GM04504 (cell line): ENCODE measurements at places on chromosomes 12 and 14.

DNA sequence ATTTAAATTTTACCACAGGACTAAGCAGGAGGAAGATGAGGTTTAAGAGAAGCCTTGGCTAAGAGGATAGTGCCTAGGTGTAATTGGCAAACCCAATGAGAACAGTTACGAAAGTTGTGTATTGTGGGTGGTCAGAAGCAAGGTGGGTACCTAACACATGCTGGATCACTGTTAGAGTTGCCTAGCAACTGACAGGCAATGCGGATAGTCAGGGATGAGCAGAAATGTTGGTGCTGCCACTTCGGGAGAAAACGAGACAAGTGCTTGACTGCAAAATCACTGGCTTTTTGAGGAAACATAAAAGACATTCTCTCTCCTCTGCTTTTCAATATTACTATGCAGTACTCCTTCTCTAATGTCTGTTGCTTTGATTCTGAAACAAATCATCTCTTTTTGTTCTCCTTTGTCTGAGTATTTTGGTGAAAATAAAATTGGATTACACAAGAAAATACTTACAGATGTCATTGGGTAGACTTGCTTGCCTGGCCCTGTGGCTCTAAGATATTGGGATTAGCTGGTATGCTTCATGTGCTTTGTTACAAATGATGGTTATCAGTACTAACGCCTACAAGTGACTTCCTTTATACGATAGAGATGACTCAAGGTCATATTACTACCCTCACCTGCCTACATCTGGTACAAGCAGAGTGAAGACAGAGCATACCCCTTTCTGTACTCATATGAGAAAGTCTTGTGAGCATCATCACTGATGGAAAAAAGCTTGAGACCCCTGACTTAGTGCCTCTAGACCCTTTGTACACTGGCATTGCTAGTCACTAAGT, 48.0 kb downstream of the TDP1 start:
- DNase-seq = no peak

DNA sequence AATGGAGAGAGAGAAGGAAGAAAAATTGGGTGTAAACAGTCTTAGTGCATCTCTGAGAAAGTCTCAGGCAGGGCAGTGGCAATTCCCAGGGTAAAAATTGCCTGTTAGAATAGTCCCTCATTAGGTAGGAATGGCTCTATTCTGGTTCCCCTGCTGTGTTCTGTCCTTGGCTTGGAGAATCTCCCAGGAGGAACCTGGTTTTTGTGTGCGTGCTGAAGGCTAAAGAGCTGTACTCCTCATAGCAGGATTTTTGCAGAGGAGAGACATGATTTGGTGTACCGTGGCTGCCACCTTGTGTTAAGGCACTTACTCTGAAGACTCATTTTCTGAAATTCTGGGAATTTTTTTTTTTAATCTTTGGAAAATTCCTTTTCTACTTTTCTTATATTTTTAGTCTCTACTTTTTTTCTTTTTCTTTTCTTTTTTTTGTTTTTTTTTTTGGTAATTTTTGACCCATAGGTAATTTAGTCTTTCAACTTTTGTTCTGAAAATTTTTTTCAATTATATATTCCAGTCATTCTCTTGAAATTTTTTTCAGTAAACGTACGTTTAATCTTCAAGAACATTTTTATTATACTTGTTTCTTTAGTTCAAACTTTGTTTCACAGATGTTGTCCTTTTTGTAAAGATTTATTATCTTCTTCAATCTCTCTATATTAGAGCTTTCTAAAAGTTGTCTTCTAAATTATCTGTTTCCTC, 63.8 kb downstream of the FBXO33 start:
- peak; percentile 49 for DNase-seq

DNA sequence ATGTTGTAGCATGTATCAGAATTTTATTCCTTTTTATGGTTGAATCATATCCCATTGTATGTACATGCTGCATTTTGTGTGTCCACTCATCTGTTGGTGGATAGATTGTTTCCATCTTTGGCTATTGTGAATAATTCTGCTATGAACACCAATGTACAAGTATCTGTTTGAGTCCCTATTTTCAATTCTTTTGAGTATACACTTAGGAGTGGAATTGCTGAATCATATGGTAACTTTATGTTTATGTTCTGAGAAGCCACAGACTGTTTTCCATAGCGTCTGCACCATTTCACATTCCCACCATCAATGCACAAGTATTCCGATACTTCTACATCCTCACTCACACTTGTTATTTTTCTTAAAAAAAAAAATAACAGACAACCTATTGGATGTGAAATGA, 91.5 kb downstream of the ARF6 start:
- DNase-seq = no peak

DNA sequence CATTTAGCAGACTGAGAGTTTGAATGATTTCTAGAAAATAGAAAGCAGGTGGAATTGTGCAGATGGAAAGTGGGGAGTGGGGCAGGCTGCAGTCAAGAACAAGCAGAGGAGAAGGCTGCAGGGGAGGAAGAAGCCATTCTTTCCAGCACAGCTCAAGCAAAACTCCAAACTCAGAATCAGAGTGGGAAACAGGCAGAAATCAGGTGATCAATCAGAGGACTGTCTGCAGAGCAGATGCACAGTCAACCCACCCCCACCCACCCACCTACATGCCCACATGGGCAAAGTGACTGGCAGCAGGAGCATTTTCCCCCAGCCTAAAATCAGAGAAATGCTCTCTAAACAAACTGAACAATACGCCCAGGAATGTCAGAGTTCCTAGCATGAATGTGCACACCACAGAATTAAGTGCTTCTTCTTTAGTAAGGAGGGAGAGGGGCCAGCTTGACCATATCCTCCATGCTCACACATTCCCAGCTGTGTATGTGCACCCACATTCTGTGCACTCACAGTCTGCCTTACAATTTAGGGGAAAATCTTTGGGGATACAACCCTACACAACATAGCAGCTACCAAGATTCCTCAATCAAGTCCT, 194.1 kb upstream of the PLEKHA5 start:
- DNase-seq = no peak

GRCh38 chr14:83300476-83301064, 1766.9 kb upstream of the SEL1L start:
- DNase-seq = peak; percentile 3

GRCh38 chr12:81670759-81671158, 88.4 kb downstream of the PPFIA2 start:
- no peak for DNase-seq

- no peak for DNase-seq
These were observed 55.1 kb upstream of the E2F7 start for GRCh38 chr12:77120156-77121085.

- no peak for DNase-seq
These were observed 224.4 kb downstream of the NPAS3 start for GRCh38 chr14:33163109-33163508.

DNA sequence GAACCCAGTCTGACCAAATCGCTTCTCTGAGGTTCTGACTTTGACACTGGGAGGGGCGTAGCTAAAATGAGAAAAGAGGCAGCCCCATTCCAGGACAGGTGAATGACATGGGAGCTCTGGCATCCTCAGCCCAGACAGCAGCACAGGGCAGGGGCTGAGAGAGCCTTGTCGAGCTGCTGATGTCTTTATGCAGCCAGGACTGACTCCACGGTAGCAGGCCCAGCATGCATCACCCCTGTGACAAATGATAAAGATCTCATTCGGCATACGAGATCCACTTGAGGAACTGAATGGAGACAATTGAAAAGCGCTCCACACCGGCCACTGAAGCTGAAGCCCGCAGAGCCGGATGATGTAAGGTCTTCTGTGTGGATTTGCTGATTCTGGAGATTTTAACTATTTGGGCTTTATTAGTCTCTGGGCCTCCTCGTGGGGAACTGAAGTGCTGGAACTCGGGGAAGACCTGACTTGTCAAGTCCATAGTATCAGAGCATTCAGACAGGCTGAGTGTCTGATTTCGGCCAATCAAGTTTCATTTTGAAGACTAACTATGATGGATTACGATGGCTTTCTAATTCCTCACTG, 56.9 kb upstream of the MAP1LC3B2 start:
- DNase-seq = no peak

DNA sequence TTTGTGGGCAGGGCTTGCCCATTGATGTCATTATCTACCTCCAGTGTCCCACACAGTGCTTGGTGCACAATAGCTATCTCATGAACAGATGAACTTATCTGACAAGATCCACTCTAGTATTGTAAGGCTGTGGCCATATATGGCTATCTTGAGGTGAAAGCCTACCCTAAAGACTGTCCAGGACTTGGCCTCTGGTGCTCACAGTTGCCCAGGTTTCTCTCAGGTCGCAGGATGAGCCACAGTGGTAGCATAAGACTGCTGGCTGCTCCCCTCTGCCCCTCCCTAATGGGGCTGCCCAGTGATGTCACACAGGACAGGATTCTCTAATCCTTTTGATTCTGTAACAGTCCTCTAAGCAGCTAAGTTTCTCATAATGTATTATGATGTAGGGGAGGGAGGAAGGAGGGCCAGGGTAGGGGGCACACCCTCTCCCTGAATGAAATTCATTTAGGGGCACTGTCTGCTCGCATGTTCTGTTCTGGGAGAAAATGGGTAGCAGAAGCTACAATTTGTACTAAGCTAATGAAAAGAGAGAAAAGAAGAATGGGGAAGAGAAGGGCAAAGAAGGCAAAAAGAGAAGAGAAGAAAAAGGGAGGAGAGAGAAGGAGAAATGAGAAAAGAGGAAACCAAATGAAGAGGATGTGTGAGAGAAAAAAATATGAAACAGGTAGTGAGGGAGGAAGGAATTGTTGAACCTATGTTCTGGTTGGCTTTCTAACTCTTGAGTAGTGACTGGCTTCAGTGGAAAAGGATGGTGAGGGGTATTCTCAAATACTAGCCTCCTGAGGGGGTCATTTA, 3.4 kb upstream of the PPM1A start:
- DNase-seq = no peak

GRCh38 chr12:51430196-51430895, 5.7 kb downstream of the SLC4A8 start:
- no peak for DNase-seq

DNA sequence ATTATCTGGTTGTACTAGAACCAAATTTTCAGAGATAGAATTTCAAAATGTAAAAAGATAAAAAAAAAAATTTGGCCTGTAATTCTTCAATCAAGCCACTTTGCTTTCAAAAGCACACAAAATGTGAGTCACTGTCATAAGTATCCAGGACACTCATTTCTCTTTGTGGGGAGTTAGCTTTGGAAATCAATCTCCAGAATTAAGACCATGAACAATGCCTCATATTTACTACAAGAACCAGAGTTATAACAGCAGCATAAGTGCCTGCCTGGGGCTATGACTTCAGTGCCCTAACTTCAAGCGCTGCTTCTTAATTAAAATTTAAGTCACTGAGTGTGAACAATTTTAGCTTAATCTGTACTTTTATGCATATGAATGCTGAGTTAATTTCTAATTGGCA, 162.1 kb downstream of the C12orf42 start:
- no peak for DNase-seq

- DNase-seq = no peak
These were observed 154.6 kb upstream of the OTX2 start for GRCh38 chr14:56964895-56965294.

GRCh38 chr14:101062601-101063000, 159.1 kb upstream of the RTL1 start:
- no peak for DNase-seq

- DNase-seq = no peak
These were observed 200.3 kb upstream of the DIO3 start for GRCh38 chr14:101361044-101361443.

DNA sequence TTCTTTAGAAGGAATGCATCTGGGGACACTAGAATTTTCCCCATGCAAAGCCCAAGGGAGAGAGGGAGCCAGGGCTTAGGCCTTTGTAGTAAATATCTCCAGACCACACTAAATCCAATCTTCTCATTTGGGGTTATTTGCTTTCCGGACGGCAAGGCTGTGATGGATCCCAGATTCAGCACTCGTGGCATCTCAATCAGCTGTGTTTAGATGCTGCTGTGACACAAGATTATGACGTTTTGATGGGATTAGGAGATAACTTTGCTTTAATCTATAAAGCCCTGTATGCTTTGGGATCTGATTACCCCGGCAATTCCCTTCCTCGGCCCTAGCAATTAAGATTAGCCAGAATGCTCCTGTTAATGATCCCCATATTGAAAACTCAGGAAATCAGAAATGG, 686.7 kb upstream of the TBX3 start:
- DNase-seq = no peak

GRCh38 chr12:6635856-6636531, at the start of gene LPAR5:
TSS of gene LPAR5 (minus strand) at chr12:6635959. CDS start at chr12:6621248, 14,711 bp downstream.
- no peak for DNase-seq

DNA sequence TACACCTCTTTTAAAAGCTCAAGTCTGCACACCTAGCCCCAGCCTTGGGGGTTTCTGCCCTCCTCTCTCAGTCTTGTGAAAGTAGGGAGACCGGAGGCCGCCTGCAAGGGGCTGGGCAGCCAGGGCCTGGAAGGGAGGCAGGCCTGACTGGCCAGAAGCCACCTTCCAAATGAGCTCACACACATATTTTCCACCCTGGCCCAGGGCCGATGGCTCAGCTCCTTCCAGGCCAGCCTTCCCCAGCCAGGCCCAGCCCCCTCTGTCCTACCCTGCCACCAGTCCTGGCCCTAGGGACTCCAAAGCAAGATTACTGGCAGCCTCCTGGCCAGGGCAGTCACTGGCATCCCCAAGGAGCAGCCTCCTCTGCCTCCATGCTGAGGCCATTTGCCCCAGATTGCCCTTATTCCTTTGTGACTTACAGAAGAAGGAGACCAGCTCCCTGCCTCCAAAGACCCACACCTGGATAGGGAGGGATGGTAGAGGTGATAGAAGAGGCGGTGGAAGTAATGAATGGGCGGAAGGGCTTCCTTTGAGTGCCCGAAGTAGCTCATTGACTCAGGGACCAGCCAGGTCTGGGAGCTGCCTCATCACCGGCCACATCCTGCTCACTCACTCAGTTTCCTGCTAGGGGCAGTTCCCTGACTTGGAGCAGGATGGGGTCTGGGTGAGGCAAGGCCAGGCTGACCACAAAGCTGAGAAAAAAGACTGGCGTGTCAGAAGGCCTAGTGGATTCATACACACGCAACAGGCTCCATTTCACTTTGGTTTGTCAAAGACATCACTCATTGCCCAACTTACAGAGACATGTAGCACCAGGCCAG, 14.8 kb downstream of the MMP14 start:
- peak; percentile 95 for DNase-seq

- DNase-seq = no peak
These were observed 1.6 kb downstream of the MLEC start for GRCh38 chr12:120688527-120689071.

GRCh38 chr14:30138567-30138966, 210.9 kb upstream of the PRKD1 start:
- no peak for DNase-seq

GRCh38 chr12:20505056-20505455, 136.7 kb downstream of the PDE3A start:
- DNase-seq = no peak

- no peak for DNase-seq
These were observed 32.9 kb downstream of the ZFYVE21 start for GRCh38 chr14:103748534-103748857.

DNA sequence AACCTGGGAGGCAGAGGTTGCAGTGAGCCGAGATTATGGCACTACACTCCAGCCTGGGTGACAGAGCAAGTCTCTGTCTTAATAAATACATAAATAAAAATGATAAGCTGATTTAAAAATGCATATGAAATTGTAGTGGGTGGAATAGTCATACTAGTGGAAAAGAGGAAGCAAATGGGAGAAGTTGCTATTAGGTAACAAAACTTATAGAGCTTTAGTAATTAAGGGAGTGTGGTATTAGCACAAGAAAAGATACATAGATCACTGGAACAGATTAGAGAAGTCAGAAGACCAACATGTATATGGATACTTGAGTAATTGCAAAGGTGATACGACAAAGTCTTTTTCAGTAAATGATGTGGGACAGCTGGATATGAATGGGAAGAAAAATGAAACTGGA, 26.5 kb downstream of the TECPR2 start:
- DNase-seq = no peak
